ENCODE measurements at places on chromosomes 4 and X.

GRCh38 chr4:17081179-17081578 is 182.7 kb upstream of the LDB2 start:
- H3K36me3 ChIP-seq: no peaks in the 10 kb centered on the region
- no peak overlapping the region for H3K4me3 ChIP-seq
- no peaks in the 10 kb centered on the region for H3K27me3 ChIP-seq
- H3K4me1 ChIP-seq: no peaks in the 10 kb centered on the region
- no peak for DNase-seq

- no peak overlapping the region for H3K27ac ChIP-seq
- no peak for DNase-seq
- no peak overlapping the region for H3K4me3 ChIP-seq
- no peaks in the 10 kb centered on the region for H3K36me3 ChIP-seq
- no peaks in the 10 kb centered on the region for H3K4me1 ChIP-seq
Measured at GRCh38 chr4:52894443-52894842, 32.3 kb downstream of the RASL11B start.

- H3K27ac ChIP-seq: no peak overlapping the region
- no peak for DNase-seq
- H3K4me1 ChIP-seq: no peaks in the 10 kb centered on the region
- no peak overlapping the region for H3K4me3 ChIP-seq
- peaks cover 4% of the 10 kb centered on the region for H3K36me3 ChIP-seq
Measured at GRCh38 chr4:110062166-110062565, 136.2 kb downstream of the ELOVL6 start.

DNA sequence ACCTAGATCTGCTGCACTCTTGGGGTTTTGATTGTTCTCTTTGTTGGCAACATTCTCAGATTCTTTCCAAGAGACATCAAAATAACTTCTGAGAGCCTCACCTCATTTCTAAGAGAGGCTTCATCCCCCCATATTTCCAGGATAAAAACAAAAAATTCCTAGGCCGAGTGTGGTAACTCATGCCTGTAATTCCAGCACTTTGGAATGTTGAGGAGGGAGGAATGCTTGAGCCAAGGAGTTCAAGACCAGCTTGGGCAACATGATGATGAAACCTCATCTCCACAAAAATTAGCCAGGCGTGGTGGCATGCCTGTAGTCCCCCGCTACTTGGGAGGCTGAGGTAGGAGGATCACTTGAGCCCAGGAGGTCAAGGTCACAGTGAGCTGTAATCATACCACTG is 477.0 kb downstream of the INPP4B start:
- no peaks in the 10 kb centered on the region for H3K27me3 ChIP-seq
- H3K27ac ChIP-seq: no peak overlapping the region
- H3K4me3 ChIP-seq: no peak overlapping the region
- H3K4me1 ChIP-seq: peaks cover 23% of the 10 kb centered on the region

- no peaks in the 10 kb centered on the region for H3K4me1 ChIP-seq
- no peak for DNase-seq
- H3K4me3 ChIP-seq: no peak overlapping the region
- H3K27me3 ChIP-seq: no peaks in the 10 kb centered on the region
Measured at GRCh38 chrX:129808829-129809796, 29.4 kb downstream of the SASH3 start.

DNA sequence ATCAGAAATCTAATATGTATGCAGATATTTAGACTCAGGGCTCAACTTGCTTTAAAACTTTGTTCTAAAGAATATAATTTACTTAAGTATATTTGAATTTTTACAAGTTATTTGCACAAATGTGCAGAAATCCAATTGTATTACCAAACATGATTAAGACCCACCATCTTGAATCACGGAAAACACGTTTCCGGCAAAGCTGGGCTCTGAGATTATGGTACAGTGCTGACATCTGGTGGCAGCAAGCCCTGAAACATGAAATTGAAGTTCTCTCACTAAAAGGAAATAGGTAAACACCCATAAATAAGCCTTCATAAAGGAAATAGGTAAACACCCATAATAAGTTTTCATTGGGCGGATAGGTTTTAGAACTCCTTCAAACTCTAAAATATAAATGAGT is 98.3 kb upstream of the MAOA start:
- no peak overlapping the region for H3K4me3 ChIP-seq
- DNase-seq: peak; percentile 64
- no peaks in the 10 kb centered on the region for H3K4me1 ChIP-seq
- H3K27me3 ChIP-seq: no peaks in the 10 kb centered on the region
- H3K27ac ChIP-seq: no peak overlapping the region

DNA sequence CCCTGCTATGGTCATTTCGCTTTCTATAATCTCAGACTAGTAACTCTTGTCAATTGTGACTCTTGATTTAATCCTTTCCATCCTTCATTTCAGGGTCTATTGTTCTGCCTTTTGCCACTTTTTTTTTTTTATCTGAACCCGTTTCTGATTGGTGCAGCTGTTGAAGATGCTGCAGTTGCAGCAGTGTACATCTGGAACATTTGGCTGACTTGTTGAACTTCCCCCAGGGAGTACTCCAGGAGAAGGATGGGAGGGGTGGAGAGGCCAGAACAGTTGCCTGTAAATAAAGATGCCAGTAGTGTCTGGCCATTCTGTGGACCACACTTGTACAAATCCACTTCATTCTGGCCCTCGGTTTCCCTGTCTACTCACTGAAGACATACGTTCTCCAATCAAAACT is 1.0 kb upstream of the EDA start:
- DNase-seq: no peak
- peaks cover 14% of the 10 kb centered on the region for H3K27me3 ChIP-seq
- 0 out of 2 replicates have a peak, but pooled peaks cover 4% of the 10 kb centered on the region for H3K4me1 ChIP-seq
- no peaks in the 10 kb centered on the region for H3K36me3 ChIP-seq

DNA sequence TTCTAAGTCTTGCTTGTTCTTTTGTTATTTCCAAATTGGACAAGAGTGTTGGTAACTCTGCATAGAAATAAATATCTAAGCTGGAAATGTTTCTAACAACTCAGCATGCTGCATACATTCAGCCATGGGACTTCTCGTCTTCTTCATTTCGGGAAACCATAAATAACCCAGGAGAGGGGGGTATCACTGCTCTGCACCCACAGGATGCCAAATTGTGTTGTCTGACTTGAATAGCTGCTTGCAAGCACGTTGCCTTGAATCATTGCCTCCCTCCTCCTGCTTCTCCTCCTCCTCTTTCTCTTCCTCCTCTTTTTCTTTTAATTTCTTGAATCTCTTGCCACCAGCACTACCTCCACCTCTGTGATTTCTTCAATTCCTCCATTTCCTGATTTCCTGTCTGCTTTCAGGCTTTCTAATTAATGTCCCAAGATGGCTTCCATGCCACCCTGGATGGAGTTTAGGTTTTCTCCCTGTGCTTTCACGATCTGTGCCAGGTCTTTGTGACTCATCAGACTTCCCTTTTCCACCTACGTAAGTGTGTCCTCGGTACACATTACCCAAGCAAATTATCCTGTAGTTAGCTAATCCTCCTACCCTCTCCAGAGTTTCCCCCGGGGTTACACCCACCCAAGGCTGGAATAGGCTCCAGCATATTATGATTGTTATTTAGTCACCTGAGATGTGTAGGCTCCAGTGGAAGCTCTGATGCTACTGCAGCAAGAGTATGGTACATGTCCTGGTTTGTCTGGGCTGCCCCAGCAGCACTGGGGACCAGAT is 122.6 kb upstream of the VCX3B start:
- H3K36me3 ChIP-seq: no peaks in the 10 kb centered on the region
- DNase-seq: no peak
- no peaks in the 10 kb centered on the region for H3K4me1 ChIP-seq
- H3K4me3 ChIP-seq: no peak overlapping the region
- H3K27me3 ChIP-seq: no peaks in the 10 kb centered on the region

DNA sequence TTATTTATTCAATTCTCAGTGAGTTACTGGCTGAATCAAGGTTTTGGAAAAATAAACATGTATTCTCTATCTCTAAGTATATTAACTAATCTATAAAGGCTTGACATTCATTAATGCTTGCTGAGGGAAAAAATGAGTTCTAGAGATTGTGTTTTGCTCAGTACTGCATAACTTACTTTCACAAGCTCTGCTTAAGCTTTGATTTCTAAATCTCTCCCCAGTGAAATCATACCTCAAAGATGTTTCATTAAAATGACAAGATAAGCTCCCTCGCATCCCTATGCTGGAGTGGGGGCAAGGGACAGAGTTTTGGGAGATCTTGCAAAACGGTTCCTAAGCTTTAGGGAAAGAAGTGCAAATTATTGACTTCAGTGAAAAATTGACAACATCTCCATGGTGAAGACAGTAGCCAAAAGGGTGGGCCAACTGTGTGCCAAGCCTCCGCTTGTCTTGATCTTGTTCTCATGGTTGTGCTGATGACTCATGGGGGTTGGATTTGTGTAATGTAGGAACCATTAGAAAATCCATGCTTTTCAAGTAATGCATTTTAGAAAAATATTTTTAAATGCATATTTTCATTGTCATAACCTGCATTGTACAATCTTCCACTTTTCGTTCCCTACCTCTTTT is 521.4 kb downstream of the RPA4 start:
- peaks cover 21% of the 10 kb centered on the region for H3K36me3 ChIP-seq
- H3K4me3 ChIP-seq: no peak overlapping the region
- no peak for DNase-seq
- no peak overlapping the region for H3K27ac ChIP-seq
- H3K27me3 ChIP-seq: no peaks in the 10 kb centered on the region

DNA sequence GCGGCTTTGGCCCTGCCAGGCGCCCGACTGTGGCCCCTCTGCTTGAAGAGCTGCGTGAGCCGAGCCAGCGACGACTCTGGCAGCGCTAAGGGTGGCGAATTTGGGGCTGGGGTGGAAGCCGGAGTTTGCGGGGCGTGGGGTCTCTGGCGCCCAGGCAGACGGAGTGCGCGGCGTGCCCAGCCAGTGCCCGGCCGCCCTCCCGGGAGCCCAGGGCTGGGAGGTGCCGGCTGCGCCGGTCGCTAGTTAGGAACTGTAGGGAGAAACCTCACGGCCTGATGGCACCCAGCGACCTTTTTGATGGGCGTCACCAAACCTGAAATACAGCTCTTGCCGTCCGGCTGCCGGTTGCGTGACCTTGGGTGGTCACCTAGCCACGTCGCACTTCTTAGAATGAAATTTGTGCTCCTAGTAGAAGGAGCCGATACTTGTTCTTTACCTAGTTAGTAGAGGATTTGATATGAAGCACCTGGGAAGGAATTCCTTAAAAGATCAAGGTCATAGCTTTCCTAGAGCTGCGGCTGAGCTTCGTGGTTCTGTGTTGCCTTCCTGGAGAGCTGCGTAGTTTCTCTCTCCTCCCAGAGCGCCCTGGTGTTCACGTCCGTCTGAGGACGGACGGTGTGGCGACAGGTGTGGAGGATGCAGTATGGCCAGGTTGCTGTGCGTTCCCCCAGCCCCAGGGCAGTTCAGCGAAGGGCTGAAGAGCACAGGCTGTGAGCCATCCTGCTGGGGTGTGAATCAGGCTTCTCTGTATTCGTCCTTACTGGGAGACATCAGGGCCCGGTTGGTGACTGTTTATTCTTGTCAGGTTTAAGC is 680 bp downstream of the MAEA start:
- peaks cover 21% of the 10 kb centered on the region for H3K4me1 ChIP-seq
- no peak overlapping the region for H3K27ac ChIP-seq
- H3K27me3 ChIP-seq: no peaks in the 10 kb centered on the region

DNA sequence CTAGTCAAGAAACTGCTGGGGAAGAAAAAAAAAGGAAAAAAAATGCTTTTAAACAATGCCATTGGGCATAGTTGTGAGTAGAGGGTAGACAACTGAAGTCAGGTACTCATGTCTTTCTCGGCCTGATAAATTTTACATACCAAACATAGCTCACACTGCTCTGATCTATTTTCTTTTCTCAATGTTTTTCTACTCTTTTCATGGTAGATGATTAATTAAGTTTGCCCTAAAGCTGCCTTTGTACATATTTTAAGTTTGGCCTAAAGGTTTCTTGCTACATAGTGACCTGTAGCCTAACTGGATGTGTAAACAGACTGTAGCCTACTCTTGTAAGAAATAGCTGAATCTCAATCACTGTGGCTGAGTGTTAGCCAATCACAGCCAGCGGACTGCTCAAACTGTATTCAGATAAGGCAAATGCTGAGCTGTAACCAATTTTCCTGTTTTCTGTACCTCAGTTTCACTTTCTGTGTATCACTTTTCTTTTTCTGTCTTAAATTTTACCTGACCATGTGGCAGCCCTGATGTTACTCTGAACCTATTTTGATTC is 121.0 kb downstream of the PCDH10 start:
- DNase-seq: no peak
- no peaks in the 10 kb centered on the region for H3K27me3 ChIP-seq
- H3K36me3 ChIP-seq: no peaks in the 10 kb centered on the region
- H3K4me1 ChIP-seq: peaks cover 20% of the 10 kb centered on the region
- H3K27ac ChIP-seq: no peak overlapping the region

DNA sequence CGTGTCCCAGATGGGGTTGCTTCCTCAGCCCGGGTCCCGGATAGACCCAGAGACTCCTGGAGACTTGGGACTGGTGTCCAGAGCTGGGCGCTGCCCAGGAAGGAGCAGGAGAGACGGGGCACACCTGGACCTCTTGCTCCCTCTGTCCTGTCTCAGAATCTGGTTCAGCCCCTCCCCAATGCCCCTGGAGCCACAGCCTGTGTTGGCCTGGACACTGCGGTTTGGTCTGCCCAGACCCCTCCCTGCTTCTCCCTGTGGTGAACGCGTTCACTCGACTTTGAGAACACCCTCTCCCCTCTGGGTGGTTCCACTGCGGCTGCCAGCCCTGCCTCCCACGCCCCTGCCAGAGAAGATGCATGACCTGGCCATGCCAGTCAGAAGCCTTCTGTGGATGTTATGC is 111.1 kb downstream of the HMX1 start:
- no peak overlapping the region for H3K4me3 ChIP-seq
- DNase-seq: no peak
- H3K36me3 ChIP-seq: no peaks in the 10 kb centered on the region
- H3K27ac ChIP-seq: no peak overlapping the region
- no peaks in the 10 kb centered on the region for H3K4me1 ChIP-seq

DNA sequence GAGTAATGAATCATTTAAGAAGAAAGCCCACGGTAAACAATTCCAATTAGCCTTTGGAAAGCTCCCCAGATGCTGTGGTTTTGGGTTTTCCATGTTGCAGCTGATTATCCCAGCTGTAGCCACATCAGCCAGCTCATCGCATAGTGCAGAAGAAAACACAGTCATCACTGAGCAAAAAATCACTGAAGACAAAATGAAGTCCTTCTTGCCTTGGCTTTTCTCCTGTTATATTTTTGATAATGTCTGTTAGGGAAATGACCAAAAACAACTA is 193.0 kb upstream of the C1QTNF7 start:
- no peaks in the 10 kb centered on the region for H3K36me3 ChIP-seq
- no peak overlapping the region for H3K4me3 ChIP-seq
- no peaks in the 10 kb centered on the region for H3K27me3 ChIP-seq
- no peak for DNase-seq
- no peaks in the 10 kb centered on the region for H3K4me1 ChIP-seq
- no peak overlapping the region for H3K27ac ChIP-seq

- no peaks in the 10 kb centered on the region for H3K4me1 ChIP-seq
- H3K27me3 ChIP-seq: no peaks in the 10 kb centered on the region
- DNase-seq: no peak
- H3K4me3 ChIP-seq: no peak overlapping the region
- H3K27ac ChIP-seq: 0 out of 2 replicates have a peak overlapping the region, but pooled peaks have one; percentile 27
Measured at GRCh38 chr4:112882286-112882685, 167.2 kb upstream of the ANK2 start.

GRCh38 chrX:16002185-16002584 is 121.2 kb upstream of the GRPR start:
- peak; percentile 6 for DNase-seq
- no peaks in the 10 kb centered on the region for H3K36me3 ChIP-seq
- 0 out of 2 replicates have a peak, but pooled peaks cover 5% of the 10 kb centered on the region for H3K4me1 ChIP-seq
- H3K4me3 ChIP-seq: no peak overlapping the region
- H3K27ac ChIP-seq: no peak overlapping the region

All from GM23338 (cell line).